ENCODE measurements at places on chromosomes 3 and 15.

DNA sequence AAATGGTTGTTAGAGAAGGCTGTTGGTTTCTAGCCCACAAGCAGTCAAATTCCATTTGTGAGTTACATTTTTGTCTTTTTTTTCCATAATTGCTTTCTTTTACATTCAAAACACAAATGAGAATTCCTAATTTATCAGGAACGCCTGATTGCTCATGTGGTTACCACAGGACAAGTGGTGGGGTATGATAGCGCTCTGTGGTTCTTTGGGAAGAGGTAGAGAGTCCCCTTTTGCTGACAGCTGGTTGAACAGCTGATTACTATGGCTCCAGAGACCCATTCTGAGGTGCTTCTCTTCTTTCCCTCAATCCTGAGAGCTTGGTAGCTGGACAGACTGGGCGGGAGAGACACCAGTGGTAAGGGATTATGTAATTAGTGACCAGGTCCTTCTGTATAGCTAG is 24.4 kb downstream of the CNOT10 start:
- DNase-seq, result no peak

DNA sequence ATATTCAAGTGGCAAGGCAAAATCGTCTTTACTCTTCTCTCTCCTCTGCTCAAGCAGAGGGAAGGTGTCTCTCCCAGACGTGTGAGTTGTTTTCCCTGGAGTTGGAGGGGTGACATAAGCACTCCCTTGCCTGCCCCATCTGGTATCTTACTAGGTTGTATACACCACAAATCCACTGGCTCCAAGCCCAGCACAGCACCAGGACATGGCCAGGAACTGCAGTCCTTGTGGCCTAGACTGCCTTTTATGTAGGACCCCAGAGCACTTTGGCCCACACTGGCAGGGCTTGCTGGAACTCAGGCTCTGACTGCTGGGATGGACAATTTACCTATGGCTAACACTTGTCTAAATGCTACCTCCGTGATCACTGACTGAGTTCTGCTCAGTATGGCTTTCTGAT is 34.0 kb downstream of the DZIP3 start:
- DNase-seq, result no peak

GRCh38 chr3:126098391-126098858 is 14.5 kb upstream of the SLC41A3 start:
- DNase-seq, result no peak

GRCh38 chr3:114370537-114371174 is 76.8 kb downstream of the TIGIT start:
- DNase-seq, result no peak

DNA sequence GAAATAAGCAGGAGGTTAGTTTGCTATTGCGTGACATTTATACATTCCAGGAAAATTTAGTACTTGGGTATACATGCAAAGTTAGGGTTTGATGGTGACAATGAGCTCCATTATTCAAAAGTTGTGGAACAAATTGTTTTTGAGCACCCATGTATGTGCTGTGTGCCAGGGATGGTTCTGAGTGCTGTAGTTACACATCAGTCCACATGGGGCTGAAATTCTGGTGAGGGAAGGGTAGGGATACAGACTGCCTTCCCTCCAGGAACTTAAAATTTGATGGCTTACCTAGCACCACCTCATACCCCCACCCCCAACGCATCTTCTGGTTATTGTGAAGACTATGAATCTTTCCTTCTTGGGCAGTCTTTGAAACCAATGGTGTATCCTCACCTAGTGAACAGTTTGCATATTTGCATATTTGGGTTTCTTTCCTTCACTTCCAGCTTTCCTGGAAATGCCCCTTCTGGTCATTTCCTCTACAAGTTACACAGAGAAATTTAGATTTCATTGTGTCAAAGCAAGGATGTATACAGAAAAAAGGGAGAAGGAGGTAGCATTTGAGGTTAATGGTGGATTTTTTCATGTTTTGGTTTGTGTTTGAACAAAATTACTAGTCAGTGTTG is 222.0 kb upstream of the IL12A start:
- DNase-seq, result no peak
